ENCODE measurements at places on chromosomes 6 and 20. TPM values are rescaled to one million over a fixed set of nuclear protein-coding genes. Genes with fewer than 3 reads are reported as not detected.

DNA sequence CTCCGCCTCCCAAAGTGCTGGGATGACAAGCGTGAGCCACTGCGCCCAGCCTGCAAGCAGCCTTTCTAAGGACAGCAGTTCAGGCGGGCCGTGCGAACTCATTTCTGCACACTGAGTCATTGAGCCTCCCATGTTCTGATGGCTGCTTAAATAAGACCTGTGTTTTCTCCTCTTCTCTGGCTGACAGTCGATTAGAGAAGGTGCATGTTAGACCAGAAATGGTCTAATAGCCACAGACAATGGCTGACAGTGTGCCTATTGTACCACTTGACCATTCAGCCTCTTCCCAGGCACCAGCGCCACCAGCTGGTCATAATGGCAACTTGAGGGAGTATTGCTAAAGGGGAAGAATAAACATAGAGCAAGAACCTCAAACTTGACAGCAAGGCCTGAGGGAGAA lies 6.2 kb downstream of the CST11 start:
- no peak for DNase-seq

Gene LHFPL5
- total RNA-seq: not detected

DNA sequence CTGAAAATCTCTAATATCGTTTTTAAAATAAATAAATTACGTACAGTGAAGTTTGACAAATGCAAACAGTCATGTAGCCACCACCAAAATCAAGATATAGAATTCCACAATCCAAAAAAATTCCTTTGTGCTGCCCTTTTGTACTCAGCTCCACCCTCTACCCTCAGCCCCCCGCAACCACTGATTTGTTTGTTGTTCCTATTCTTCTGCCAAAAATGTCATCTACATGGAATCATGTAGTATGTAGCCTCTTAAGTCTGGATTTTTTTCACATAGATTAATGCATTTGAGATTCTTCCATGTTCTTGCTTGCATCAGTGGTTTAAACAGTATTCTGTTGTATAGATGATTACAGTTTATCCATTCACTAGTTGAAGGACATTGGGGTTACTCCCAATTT lies 8.5 kb upstream of the REPS1 start:
- DNase-seq: no peak

Gene EYA2
- 0.32 TPM for total RNA-seq

DNA sequence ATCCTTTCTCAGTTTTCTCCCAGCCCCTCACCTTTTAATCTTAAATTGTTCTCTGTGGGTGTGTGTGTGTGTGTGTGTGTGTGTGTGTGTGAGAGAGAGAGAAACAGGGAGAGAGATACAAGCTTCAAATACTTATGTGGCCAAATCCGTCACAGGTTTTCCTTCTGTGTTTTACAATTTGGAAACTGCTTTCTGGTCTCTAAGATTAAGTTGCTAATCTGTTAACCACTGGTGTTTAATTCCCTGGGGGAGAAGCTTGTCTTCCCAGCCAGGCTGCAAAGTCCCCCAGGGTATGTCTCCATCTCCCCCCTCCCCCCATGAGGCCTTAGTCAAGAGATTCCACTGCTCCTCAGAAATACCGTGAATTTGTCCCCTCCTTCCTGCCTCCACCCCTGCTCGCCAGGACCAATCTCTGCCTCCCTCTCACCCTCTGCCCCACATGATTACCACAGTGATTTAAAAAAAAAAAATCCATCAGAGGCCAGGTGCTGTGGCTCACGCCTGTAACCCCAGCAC lies 49.0 kb downstream of the RIPOR3 start:
- no peak for DNase-seq

All from heart left ventricle (tissue), 16 donors.